Stimulated activated CD8-positive, alpha-beta memory T cell treated with anti-CD3 and anti-CD28 coated beads, Interleukin-4, amount 100 ng/mL, for 1 hour (primary cell): ENCODE measurements at places on chromosomes 2 and 18.

- no peak for DNase-seq
These were observed 75.8 kb upstream of the ZEB2 start for GRCh38 chr2:144595686-144596072.

DNA sequence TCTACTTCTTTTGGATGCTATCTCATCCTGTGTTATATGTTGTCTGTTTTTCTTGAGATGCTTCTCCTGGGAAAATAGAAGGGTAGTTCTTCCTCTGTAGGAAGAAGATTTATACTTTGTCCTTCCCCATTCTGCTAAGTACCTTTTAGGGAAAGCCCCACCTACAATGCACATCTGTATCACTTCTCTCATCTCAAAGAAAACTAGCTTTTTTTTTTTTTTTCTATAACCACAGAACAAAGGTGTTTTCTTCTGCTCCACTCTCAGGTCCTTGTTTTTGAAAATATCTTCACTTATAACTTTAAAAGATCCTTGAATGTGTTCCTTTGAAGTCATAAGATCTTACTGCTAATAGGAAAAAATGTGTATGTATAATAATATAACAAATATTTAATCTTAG lies 30.8 kb downstream of the CCDC150 start:
- no peak for DNase-seq

DNA sequence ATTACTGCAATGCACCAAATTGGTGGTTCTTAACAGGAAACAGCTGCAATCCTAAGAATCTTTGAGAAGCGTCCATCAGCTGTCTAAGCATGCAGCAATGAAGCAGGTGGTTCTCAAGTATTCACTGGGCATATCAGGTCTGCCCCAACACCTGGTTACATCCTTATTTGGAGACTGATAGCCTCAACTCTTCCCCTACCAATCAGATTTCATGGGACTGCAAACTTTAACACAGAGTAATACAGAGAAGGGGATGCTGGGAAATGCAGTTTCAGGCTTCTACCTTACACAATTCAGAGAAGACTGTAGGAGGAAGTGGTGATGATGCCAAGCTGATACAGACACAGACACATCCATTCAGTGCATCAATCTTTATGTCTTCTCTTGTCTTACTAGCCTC lies 240.5 kb downstream of the BCL2 start:
- DNase-seq = no peak

GRCh38 chr2:176533505-176534193 lies 264.4 kb downstream of the MTX2 start:
- no peak for DNase-seq

DNA sequence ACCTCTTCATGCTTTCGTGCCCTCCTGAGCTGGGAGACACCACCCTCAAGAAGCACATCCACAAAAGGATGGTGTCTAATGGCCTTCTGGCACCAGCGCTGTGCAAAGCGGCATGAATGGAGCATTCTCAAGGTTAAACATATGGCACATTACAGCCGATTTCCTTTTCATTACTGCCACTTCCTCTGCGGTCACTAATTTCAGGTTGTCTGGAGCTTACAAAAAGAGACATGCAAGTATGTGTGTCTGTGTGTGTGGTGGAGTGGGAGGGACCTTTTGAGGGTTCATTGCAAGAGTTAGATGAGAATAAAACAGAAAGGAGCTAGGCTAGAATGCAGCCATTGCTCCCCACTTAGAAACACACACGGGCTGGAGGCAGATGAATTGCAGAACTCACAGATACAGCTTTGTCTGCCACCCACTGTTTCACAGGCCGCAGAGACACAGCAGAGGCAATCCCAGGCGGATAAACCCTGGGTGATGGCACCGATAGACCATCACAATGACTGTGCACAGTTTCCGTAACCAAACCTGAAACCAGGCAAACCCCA lies 76.0 kb downstream of the TGIF1 start:
- no peak for DNase-seq

DNA sequence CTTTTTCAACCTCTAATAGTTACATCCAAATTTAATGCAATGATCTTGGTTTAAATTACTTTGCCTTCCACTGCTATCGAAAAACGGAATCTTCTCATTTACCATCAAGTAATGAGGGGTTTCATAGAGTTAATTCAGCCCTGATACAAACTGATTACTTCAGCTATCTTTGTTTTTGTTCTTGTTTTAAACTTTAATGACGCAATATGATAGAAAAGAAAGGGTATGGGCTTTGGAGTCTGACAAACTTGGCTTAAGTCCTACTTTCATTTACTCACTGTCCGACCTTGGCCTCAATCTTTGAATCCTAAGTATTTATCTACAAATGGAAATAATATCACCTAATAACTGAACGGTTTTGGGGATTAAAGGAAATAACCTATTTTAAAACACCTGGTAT lies 16.1 kb downstream of the ADAM17 start:
- DNase-seq = no peak

DNA sequence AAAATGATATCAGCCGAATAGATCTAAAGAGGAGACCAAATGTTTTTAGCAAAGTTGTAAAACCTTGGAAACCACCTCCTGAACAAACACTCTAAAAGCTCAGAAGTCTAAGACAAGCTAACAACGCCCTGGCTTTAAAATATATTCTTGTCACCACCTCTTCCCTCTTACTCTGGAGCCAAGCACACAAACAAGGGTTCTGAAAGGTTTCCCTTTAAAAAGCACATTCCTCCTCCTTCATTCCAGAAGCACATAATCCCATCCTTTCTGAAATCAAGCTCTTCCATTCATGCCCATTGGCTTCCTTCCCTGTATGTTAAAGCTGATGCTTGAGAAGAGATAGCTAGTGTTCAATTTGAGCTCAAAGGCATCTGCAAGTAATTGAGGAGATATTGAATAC lies 382.0 kb downstream of the LNPK start:
- DNase-seq = no peak

GRCh38 chr2:83386549-83386948 lies 1072.5 kb downstream of the SUCLG1 start:
- DNase-seq = no peak

DNA sequence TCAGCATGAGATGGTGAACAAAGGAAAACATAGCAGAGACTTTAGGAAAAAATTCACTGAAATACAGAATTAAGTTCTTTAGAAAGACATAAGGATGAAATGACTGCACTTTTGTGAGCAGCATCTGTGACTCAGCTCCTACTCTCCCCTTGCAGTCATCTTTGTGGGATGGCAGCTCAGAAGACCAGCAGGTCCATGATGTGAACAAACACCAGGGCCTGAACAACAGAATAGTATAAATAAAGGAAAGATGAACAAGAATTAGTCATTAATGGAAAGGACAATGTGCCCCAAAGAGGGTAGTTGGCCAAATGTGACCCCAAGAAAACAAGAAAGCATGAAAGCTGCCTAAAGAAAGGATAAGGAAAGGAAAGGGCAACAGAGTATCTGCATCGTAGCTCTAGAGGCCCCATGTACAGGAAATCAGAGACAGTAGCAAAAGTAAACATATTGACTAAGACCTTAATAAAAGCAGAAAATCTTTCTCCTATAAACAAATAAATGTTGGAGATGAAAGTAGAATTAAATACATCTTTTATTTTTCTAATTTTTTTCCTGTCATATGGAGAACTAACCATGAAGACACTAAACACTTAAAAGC lies 318.0 kb downstream of the ZEB2 start:
- no peak for DNase-seq

DNA sequence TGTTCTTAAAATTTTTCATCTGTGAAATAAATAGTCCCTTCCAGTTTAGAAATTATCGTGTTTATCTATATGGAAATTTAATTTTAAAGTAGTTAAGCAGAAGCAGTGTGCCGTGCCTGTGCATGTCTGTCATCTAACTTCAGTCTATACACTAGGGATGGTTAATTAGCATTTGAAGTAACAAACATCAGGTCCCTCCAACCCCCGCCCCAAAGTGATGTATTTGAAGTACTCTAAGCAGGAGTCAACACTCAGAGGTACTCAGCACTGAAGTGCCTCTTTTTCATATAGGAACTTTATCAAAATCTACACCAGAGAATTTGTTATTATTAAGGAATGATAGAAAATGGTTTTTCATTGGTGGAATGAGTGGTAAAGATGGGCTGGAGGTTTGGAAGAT lies 33.0 kb downstream of the LANCL1 start:
- DNase-seq = no peak

GRCh38 chr2:85744741-85745601 lies 8.8 kb upstream of the ATOH8 start:
- no peak for DNase-seq

GRCh38 chr2:19746611-19747309 lies 155.0 kb downstream of the TTC32 start:
- DNase-seq = no peak

DNA sequence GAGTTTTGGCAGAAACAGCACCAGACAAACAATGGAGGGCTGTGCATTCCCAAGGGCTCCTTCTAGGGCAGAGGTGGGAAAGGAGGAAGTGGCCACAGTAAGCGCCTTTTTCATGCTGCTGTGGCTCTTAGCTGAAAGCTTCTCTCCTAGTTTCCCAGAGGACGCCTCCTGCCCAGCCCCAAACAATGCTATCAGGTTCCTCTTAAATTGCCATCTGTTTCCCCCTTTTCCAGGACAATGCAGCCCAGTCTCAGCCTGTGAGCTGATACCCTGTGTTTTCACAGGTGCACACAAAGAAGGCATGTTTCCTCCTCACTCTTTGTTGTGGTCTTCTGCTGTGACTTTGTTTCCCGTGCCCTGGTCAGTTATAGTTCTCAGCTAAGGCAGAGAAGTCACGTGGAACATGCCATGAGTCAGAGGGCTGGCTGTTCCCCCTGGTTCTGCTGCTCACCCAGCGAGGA lies 5.4 kb upstream of the FAM124B start:
- DNase-seq = no peak

DNA sequence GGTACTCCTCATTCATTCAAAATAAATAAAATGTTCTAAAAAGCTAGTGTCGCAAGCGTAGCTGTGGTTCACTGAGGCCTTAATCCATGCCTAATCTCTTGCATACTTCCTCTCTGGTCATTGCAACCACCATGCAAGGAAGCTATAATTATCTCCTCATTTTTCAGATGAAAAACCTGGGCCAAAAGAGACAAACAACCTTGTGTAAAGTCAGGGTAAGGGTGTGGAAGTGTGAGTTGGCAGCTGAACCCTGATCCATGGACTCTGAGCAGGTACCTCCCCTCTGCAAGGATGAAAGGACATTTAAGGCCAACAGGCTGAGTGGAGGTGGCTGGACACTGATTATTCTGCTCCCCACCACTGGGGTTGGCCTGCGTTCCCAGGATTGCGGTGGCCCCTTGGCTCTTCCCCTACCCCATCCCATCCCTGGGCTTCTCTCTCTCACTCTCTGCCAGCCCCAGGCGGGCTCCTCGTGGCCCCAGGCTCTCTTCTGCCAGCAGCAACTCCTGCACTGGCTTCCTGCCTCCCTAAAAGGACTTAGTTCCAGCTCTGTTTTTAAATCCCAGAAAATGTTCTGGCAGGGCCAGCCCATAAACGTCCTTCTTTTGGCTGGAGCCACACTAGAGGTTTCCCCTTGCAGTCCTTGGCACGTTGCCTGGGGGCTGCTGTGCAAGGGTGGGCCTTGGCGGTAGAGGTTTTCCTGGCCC lies 72.0 kb upstream of the AFF3 start:
- DNase-seq = no peak
